ENCODE measurements at places on chromosomes 13 and 19.

GRCh38 chr13:72109863-72110262, 242.9 kb upstream of the DACH1 start:
- DNase-seq, result no peak

DNA sequence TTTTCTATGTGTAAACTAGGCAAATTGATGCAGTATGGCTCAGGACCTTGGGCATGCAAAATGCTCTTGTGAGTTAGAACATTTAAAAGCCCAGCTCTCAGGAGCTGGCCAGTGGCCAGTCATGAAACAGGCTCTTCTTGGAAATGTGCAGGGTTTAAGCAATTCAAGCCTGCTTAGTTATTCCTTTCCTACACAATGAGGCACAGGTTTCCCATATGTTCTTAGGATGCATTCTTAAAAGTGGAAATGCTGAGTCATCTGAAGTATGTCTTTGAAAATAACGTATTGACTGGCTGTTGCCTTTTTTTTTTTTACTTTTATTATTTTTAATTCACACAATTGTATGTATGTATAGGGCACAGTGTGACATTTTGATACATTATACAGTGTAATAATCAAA, 300.7 kb downstream of the SLC7A1 start:
- no peak for DNase-seq

- DNase-seq, result no peak
These were observed 190.4 kb downstream of the DCLK1 start for GRCh38 chr13:35940734-35941133.

- no peak for DNase-seq
These were observed 42.2 kb upstream of the SERP2 start for GRCh38 chr13:44331446-44331845.

DNA sequence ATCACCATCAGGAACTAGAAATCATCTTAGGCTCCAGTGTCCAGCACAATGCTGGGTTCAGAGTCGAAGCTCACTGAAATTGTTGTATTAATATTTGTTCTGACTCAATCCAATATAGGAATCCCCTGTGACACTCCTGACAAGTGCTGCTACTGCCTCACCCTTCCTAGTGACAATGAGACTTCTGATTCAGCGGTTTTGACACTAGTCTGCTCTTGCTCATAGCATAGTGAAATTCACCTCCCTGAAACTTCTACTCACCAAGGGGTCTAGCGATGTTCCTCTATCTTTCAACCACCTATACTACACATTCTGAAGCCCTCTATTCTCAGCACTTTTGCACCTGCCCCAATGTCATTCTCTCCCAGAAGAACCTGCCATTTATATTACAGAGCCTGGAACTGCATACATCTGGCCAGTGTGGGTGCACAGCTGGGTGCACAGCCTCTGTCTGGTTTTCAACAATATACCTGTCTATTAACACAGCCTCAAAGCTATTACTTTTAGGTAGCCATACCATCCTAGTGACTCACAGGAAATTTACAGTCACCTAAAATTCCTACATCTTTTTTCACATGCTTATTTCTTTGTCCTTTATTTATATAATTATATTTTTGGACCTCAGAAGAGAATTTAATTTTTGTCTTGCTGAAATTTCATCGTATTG, 88.3 kb downstream of the DOCK9 start:
- no peak for DNase-seq

- DNase-seq, result no peak
These were observed 758 bp upstream of the ZNF888 start for GRCh38 chr19:52923778-52924593.

- DNase-seq, result no peak
These were observed 123.1 kb downstream of the CDK8 start for GRCh38 chr13:26377038-26377437.

DNA sequence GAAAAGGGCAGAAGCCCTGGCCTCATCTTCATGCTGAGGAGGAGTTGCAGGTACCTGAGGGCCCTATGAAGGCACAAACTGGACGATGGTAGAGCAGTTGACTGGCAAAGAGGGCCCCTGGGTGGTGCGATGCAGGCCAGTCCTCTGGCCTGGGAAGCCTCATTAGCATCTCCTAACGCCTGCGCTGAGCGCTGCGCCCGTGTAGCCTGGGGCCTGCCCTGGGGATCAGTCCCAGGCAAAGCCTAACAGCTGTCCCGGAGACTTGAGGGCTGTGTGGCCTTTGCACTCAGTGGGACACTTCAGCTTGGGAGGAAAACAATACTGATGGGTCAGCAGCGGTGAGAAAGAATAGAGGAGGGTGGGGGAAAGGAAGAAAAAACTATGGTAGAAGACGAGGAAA, 187.7 kb downstream of the RAP2A start:
- DNase-seq, result no peak

GRCh38 chr19:50720181-50720920, 749 bp upstream of the SHANK1 start:
- no peak for DNase-seq

DNA sequence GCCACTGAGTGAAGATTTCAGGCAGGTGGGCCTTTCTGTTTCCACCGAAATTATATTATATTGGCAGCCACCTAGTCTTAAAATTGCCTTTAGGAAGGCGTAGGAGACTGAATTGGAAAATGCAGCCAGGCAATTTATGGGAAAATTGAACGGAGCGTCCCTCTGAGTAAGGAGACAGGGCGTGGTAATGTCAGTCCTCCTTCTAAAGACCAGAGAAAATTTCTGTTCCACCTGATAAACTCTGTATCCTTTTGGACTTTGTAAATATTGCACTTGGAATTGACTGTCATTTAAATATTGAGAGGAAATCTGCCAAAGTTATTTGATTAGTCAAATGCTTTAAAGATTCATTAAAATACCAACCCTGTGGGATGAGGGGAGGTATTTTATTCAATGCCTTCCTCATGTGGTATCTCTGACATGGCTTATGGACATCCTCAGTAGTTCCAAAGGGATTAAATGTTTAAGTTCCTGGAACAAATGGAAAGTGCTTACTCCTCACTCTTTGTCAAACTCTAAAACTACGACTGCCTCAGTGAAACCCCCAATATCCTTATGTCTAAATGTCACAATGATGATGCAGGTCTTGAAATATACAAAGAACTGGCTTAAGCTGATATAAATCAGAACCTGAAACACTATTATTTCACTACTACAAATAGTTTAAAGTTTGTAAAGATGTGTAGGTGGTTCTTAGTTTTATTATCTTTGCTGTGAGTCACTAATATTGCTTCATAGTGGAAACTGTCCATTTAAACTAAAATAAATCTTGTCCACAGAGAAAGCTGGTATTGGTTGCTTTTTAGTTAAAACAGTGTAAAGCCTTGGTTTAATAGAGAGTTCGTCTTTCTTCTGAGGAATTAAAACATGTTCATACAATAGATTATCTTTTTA, 203.2 kb downstream of the FGF14 start:
- no peak for DNase-seq

GRCh38 chr13:103694471-103694870, 628.3 kb upstream of the SLC10A2 start:
- no peak for DNase-seq

GRCh38 chr13:112554214-112554850, 33.6 kb downstream of the TUBGCP3 start:
- DNase-seq, result no peak

- DNase-seq, result peak; percentile 20
These were observed 8.7 kb downstream of the MAP2K2 start for GRCh38 chr19:4115050-4115817.

DNA sequence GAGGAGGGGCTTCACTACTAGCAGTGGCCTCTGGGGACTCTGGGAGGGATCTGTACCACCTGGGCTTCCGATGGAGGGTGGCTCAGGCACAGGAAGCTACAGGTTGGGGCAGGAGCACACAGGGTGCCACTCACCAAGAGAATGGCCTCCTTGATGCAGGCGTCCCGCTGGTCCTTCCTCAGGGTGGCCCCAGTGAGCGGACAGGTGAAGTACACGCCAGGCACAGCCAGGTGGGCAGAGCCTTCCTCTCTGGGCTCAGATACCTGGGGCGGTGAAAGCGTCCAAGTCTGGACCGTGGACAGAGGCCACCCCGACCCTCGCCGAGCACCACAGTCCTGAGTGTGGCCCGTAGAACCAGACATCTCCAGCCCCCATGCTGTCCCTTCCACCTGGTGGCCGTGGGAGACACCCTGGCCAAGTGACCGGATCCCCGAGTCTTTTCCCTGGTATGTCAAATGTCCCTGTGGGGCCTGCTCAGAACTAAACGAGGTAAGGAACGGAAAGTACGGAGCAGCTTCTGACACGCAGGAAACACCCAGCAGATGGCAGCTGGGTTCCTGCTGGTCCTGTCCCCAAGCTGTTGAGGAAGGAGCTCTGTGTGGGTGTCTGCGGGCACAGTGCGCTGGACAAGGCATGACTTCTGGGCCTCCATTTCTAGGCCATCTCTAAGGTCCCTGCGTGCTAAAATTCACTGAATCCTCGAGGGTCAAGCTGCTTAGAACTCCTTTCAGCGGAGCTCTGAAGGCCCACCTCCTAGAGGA, 5.2 kb downstream of the UBXN6 start:
- DNase-seq, result no peak

GRCh38 chr13:29901710-29902631, 51.6 kb upstream of the UBL3 start:
- no peak for DNase-seq

DNA sequence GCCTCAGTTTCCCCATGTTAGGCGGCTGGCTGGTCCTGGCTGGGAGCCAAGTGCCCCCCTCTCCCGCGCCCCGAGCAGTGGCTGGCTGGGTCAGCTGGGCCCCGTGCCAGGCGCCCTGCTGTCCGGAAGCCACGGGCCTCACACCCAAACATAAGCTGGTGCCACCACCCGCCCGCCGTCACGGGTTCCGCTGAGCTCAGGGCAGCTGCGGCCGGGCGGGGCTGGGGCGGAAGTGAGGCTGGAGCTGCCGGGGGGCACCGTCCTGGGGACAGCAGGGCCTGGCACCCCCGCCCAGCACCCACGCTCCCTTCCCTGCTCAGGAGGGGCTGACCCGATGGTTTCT, 19.3 kb downstream of the HCN2 start:
- DNase-seq, result no peak

DNA sequence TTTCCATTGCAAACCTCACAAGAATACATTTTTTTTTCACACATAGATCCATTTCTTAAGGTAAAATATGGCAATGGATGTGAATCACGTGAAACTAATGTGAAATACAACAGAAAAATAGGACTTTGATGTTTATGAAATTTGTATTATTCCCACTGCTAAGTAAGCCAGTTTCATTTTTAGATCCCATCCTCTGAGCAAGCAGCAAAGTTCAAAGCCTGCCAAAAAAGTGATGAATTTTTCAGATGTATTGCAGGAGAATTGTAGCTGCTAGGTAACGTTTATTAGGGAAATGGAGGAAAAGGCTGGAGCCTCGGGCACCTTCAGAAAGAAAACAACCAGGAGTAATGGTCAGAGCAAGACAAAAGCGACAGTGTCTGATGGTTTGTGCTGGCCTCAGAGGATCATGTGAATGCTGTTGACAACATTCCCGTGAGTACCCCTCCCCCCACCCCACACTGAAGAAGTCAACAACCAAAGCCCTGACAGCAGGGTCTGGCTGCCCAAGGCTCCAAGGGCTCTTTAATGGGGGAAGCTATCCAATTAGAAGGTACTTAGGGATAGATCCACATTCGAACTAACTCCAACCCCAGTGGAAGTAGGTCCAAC, 95.5 kb downstream of the OXGR1 start:
- DNase-seq, result no peak

DNA sequence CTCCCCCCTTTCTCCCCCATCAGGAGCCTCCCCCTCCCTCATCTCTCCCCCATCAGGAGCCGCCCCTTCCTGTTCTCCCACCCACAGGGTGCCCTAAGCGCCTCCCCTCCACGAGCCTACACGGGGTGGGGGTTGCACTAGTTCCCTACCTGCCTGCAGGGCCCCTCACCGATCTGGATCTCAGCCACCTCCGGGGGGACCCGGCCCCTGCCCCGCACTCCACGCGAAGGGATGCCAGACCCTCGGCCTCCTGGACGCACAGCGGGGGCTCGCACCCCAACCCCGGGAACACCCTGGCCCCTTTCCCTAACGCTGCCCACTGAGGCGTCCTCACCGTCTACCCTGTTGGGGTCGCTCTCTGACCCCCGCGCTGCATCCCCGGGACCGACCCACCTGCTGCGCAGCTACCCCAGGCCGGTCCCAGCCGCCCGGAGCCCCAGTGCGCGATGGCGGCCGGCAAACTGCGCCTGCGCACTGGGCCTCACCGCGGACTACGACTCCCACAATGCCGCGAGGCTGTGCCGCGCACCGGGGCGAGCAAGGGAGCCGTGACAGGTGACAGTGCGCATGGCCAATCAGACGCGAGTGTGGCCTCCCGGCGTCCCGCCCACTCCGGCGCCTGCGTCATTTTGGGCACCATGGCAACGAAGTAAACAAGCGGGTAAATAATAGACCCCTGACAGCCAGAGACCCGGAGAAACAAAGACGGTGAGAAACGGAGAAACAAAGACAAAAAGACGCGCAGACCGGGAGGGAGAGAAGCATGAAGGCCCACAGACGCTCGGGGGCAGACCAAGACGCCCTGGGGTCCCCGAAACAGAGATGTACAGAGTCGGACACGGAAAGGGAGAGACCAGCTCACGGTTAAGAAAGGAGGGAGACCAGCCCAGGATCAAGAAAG, at the start of gene ZSCAN18:
TSS of gene ZSCAN18 (minus strand) at position 451 of the 901 bp plus-strand sequence. CDS start 7,964 bp downstream, outside the sequence.
- peak; percentile 91 for DNase-seq

- no peak for DNase-seq
These were observed 2.2 kb downstream of the PALM3 start for GRCh38 chr19:14059652-14060155.

DNA sequence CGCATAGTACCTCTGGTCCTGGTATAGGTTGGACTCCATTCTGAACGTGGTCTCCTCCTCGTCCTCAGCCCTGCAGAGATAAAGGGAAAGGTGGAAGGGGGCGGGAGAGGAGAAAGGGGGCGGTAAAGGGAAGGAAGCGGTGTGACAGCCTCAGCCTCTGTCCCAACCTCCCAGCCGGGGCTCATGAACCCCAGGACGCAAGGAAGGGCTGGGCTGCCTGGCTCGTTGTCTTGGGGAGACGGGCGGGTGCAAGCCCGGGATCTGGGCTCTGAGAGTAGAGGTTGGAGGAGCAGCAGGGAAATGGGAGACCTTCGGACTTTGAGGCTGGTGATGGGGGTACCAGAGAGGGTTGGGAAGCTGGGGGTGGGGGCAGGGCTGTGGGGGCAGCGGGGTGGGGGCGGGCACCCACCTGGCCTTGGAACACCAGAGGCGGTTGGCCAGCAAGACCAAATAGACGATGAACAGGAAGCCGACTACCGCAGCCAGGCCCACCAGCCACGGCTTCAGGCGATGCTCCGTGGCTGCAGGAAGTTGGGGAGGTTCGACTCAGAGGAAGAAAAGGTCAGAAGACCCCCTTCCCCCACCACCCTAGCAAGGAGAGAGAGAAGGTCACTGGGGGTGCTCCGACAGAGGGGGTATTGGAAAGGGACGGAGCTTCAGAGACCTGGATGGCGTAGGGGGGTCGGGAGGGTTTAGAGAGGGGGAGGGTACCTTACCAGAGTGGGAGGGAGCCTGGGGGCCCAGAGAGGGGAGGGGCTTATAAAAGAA, 1.7 kb downstream of the SMIM24 start:
- DNase-seq, result no peak

DNA sequence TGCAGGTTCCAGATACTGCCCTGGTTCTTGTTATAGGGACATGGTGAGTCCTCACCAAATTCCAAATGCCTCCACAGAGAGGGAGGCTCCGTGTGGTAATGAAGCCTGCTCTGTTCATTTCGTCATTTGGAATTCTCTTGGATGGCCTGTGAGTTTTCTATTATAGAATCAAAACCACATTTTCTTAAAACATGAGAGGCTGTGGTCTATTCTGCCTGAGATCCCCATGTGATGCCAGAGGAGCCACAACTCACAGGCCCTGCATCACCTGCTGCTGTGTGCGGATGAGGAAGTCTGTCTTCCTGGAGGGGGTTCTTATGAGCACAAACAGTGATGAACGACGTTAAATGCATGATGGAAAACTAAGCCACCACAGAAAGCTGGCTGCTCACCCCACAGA, 264.4 kb downstream of the UQCRFS1 start:
- no peak for DNase-seq

All from stimulated activated CD4-positive, alpha-beta T cell treated with anti-CD3 and anti-CD28 coated beads, TNF-alpha, amount 100 ng/mL, for 24 hours (primary cell).